NCI-H187 (cell line): ENCODE measurements at places on chromosomes 6 and 20.

DNA sequence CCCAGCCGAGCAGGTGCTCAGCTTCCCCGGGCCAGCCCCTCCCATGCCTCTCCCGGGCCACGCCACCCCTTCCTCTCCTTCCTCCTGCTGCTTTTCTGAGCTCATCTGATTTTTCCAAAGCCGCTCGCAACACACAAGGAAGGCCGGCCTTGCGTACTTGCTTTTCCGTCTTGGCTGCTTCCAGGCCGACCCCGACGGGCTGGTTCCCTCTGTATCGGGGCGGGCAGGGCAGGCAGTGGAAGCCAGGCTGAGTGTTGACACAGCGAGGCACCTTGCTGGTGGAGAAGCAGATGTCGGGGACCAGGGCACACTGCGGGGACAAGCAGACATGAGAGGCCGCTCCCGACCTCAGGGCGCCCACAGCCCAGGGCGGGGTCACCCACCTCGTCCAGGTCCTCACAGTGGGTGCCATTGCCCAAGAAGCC lies 21.1 kb downstream of the THBS2 start:
- DNase-seq = no peak

DNA sequence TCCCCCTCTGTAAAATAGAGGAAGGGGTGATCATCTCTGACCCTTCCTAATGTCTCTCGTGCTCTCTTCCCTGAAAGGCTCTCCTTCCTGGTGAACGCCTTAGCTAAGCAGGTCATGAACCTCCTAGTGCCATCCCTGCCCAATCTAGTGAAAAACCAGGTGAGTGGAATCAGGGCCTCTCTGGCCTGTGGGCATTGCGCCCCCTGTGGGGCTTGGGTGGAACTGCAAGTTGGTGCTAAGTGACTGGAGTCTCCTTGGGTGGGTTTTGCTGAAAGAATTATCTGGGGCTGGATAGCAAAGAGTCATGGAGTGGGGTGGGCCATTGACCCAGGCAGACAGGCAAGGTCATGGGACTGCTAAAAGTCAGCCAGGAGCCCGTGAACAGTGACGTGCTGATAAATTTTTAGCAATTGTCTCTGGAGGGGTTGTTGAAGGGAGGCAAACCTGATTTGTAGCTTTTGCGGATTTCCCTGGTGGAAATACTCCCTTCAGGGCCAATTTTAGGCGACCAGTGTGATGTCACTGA lies 8.9 kb downstream of the BPIFB1 start:
- DNase-seq = peak; percentile 31

GRCh38 chr6:109686566-109687265 lies 4.3 kb downstream of the AK9 start:
- no peak for DNase-seq

DNA sequence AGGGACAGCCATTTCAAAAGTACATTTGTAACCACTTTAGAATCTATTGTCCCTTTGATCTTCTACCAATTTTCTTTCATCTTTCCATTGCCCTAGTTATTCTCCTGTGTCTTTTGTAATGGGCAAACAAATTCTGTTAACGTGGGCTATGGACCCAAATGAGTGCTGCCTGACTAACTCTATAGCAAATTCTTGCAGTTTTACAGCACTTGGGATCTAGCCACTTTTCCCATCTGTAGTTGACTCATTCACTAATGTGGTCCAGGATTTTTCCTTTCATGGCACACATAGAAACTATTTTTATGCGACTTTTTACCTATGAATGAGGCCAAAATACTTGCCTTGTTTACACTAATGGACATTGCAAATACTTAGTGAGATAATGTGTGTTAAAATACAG lies 52.0 kb downstream of the GRIK2 start:
- DNase-seq = no peak

DNA sequence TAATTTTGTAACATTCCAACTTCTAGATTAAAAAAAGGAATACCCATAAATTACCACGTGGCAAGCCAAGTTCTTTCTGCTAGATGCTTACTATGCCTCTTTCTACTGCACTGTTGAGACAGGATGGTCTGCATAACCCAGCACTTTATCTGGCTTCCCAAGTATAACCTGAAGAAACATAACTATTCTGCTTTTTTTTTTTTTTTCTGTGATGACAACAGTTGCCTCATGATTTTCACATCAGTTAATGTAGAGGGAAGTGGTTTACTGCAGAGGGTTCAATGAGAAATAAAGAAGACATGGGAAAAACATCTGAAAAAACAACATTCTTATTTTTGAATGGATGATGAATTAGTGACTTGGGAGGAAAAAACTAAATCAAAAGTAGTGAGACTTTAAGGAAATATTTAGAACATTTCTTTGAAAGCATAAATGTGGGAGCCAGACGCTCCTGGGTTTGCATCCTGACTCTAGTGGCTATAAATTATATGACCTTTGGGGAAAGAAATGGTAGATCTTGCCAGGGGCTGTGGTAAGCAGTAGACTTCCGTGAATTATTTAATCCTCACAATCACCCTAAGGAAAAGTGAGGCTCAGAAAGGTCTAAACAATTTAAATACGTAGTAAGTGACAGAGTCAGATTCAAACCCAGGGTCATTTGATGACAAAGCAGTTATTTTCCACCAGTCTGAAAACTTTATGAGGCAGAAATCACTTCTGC lies 230.7 kb downstream of the PHACTR1 start:
- DNase-seq = no peak

DNA sequence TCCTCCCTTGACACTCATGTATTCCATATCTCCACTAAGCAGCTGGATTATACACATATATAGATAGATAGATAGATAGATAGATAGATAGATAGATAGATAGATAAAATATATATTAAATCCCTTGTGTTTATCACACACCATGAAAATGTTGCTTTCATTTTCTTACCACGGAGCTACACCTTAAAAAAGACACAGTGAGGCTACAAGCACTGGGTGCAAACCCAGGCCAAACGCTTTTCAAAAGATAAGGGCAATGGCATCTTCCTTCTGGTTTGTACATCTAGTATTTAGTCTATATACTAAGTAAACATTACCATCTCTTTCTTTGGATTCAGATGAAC lies 377.1 kb downstream of the ESR1 start:
- DNase-seq = no peak

- no peak for DNase-seq
Measured at GRCh38 chr6:15622045-15622740, 40.6 kb downstream of the DTNBP1 start.

GRCh38 chr6:138863321-138863720 lies 67.4 kb downstream of the ECT2L start:
- no peak for DNase-seq

DNA sequence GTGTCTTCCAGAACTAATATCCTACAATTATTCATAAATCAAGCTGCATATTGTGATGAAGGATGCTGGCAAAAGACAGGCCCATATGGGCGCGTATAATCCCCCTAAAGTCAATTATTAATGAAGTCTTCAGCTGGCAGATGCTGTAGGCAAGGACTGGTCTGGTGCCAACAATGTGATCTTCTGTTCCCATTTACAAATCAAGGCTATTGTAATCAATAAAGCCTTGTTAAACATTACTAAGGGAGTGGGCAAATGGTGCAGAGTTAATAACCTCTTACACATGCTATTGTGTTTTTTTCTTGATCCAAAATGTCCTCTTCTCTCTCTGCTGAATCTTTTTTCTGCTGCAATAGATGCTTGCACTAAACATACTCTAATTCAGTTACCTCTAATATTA lies 119.0 kb downstream of the ALDH8A1 start:
- no peak for DNase-seq

DNA sequence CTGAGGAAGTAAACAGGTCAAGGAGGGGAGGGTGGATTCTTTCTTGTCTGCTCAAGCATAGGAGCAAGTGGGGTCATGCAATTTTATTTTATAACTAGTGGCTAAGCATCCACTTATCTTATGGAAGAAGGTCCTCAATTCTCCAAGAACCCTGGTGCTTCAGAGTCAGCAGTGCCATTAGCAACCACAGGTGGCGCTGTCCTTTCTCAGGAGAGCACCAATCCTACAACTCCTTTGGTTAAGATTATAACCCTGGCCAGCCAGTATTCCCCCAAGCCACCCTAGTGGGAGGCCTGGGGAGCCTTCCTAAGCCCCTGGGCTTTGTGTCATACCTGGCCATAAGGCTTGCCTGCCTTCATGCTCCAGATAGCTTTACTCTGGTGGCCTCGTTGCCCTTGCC lies 60.7 kb downstream of the PCSK2 start:
- DNase-seq = no peak

GRCh38 chr20:20211274-20211987 lies 156.5 kb upstream of the INSM1 start:
- peak; percentile 35 for DNase-seq

DNA sequence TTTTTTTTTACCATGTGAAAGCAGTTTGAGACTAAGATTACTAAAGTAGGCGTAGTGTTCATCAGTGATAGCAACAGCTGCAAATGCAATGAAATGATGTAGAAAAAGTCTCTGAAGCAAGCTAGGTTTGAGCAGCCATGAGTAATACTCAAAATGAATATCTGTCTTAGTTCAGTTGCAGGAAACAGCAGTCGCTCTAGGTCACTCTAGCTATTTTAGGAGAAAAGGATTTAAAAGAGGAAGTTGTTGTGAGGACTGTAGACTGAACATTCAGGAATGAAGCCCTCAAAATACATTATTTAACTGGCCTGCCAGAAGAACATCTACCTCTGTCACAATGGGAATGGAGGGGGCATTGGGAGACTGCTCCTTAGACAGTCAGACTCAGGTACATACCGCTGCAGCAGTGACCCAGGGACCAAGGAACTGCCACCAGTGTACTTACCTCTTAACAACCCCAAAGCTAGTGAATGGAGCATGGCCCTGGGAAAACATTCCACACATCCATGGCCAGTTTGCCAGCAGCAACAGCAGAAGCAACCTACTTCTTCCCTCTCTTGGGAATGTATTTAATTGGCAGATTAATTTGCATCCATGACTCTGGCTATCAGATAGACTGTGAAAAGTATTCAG lies 243.0 kb upstream of the KHDRBS2 start:
- no peak for DNase-seq

DNA sequence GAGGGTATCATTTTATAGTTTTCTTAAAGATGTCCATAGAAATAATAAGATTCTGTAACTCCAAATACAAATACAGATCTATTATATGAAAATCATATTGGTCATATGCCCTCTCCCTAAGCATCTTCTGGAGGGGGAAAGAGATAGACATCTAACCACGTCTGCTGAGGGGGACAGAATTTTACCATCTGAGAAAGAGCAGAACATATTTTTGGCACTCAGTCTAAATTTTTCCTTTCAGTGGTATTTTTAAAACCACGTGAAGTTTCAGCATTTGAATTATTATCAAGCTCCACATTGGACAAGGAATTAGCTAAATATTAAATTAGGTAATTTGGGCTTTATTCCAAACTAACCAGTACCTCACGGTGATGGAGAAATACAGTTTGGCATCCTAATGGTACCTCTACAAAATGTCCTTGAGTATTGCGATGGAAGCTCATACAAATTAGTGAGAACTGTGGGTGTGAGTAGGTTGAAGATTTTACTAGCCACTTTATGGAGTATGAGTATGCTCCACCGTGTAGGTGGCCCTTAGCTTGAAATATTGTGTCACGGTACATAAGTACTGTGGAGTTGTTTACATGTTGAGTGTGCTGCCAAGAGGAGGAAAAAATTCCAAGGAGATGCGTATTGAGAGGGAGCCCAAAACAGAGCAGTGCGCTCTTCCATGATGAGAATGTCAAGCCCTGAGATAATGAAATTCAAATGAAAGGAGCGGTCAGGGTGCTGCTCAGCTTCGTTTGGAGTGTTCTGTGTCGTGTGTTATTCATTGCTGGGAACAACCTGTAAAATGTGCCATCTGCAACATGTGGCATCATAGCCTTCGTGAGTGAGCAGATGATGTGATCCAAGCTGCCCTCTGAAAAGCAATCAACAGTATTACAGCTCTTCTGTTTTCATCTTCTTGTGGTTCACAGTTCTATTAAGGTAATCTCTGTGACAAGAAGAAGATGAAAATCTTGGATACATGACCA lies 48.4 kb upstream of the PHACTR2 start:
- DNase-seq = no peak

DNA sequence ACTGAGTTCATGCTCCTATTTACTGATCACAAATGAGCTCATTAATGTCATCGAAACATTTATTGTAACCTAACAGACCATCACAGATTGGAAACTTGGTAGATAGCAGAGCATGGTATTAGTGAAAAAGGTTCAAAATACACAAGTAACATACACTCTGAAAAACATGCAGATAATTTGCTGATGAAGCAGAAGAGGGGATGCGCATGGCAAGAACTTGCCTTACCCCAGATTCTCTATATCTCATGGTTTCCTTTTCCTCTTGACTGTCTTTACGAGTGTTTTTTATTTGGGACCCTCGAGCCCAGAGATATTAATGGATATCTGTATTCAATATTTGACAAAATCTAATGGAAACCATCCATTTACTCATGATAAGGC lies 37.6 kb downstream of the QRSL1 start:
- no peak for DNase-seq

DNA sequence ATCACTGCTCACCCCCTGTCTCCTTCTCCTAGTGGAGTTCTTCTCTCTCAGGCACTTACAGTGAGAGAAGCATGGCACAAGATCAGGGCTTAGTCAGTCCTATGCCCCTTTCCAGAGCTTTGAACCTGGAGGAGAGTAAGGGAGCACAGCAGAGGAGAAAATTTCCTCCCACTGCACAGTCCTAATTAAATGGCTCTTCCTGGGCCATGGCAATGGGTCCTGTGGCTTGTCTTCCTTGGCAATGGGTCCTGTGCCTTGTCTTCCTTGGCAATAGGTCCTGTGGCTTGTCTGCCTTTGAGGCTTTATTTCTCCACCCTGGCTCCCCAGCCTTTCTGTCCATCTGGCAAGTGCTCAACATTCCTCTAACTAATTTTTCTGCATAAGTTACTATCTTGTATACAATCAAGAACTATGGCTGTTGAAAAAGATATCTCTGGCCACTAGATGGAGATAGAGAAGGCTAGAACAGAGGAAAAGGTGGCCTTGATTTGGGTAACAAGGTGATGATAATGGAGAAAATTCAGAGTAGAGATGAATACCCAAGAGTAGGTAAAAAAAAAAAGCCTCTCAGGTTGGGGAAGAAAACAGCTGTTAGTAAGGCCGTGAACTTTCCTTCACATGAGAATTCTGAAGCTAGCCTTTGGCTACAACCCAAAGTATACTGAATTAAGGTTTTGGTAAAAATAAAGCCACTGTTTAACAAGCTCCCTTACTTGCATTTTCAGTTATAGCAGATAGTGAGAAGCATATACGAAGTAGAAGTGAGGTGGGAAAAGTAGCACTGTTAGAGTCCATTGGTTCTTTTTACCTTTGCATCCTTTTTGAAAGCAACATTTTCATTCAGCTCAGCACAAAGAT lies 504.9 kb downstream of the DOK5 start:
- no peak for DNase-seq

- no peak for DNase-seq
Measured at GRCh38 chr6:387293-387741, 4.2 kb upstream of the IRF4 start.

- DNase-seq = no peak
Measured at GRCh38 chr6:145076115-145076841, 659.0 kb downstream of the EPM2A start.
